Activated naive CD8-positive, alpha-beta T cell treated with anti-CD3 and anti-CD28 coated beads, Interleukin-2, amount 10 ng/mL, durations not matched to agents 7 days and 5 days (primary cell): ENCODE measurements at places on chromosomes 11 and 22. TPM values are rescaled to one million over a fixed set of nuclear protein-coding genes. Genes with fewer than 3 reads are reported as not detected.

The RRM1 gene
- 130 TPM for total RNA-seq

The PGA5 gene
- not detected for total RNA-seq

The SCT gene
- total RNA-seq: not detected

The ARHGAP20 gene
- 0.14 TPM for total RNA-seq

The TMPRSS13 gene
- total RNA-seq: 5.0 TPM

The LRRN4CL gene
- total RNA-seq: 0.19 TPM

DNA sequence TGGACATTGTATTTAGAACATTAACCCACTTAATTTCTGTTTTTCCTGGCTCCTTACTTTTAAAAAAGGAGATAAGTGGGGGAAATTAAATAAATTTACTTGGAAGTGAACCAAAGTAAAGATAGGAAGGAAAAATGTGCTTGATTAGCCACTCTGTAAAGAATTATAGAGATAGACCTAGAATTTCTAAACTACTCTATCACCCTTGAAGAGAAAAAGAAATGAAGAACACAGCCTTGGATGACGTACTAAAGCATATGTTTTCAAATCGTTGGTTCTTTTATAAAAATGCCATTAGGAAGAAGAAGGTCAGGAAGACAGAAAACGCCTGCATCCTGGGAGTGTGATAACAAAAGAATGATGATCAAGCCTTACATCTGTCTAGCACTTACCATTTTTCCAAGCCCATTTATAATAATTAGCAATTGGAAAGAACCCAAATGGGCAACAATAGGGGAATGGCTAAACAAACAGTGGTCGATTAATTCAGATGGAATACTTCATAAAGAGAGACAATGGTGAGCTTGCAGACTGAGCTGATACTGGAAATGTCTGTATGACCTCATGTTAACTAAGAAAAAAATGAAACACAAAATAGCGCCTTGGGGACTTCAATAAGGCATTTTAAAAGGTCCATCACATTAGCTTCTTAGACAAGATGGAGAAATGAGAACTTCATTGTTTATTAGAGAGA, 81.0 kb upstream of the LRRC55 start:
- H3K27me3 ChIP-seq: peaks cover 7% of the 10 kb centered on the region
- no peaks in the 10 kb centered on the region for H3K36me3 ChIP-seq
- H3K27ac ChIP-seq: no peak overlapping the region
- DNase-seq: no peak

GRCh38 chr11:95778699-95779098, 10.9 kb downstream of the FAM76B start:
- no peaks in the 10 kb centered on the region for H3K27me3 ChIP-seq
- no peak overlapping the region for H3K4me3 ChIP-seq
- peaks cover 47% of the 10 kb centered on the region for H3K36me3 ChIP-seq

- H3K27me3 ChIP-seq: peaks cover 2% of the 10 kb centered on the region
- H3K4me3 ChIP-seq: no peak overlapping the region
- peaks cover 7% of the 10 kb centered on the region for H3K4me1 ChIP-seq
- H3K27ac ChIP-seq: no peak overlapping the region
- H3K36me3 ChIP-seq: no peaks in the 10 kb centered on the region
- DNase-seq: no peak
Observed at GRCh38 chr22:38320605-38321402, 3.6 kb upstream of the CSNK1E start.

DNA sequence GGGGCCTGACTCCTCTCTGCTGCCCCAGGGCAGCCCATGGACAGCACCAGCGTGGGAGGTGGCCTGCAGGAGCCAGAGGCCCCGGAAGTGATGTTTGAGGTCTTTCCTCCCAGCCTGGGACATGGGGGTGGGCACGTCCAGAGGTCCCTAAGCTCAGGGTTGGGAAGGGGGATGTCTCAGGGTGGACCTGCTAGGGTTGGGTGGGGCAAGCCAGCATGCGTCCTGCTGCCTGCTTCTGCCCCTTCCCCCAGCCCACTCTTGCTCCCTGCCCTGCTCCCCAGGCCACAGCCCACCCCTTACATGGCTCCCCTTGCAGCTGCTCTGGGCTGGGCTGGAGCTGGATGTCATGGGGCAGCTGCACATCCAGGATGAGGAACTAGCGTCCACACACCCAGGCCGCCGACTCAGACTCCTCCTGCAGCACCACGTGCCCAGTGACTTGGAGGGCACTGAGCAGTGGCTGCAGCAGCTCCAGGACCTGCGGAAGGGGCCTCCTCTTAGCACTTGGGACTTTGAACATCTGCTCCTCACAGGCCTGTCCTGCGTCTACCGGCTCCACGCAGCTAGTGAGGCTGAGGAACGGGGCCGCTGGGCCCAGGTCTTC, 1.3 kb downstream of the FAM180B start:
- H3K27ac ChIP-seq: no peak overlapping the region

DNA sequence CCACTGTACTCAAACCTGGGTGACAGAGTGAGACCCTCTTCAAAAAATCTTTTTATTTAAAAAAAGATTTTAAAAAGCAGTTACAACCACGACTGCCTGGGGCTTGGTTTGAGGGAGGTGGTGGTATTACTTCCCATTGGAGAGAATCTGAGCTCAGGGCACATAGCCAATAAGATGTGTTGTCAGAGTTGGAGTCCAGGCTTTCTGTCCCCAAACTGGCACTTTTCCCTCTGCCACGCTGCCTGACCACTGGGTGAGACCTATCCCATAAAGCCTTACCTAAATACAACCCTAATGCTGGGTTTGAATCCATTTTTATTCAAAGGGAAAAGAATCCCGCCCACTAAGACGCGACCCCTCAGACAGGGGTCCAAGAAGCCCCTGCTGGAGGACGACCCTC, 11.5 kb downstream of the CHADL start:
- H3K27ac ChIP-seq: no peak overlapping the region
- H3K4me1 ChIP-seq: no peaks in the 10 kb centered on the region
- H3K27me3 ChIP-seq: no peaks in the 10 kb centered on the region
- peaks cover 4% of the 10 kb centered on the region for H3K36me3 ChIP-seq
- DNase-seq: no peak
